ENCODE measurements at places on chromosomes 4 and X. TPM values are rescaled to one million over a fixed set of nuclear protein-coding genes. Genes with fewer than 3 reads are reported as not detected.

KLF8 gene
- total RNA-seq = 37.1 TPM

HPF1 gene
- 11.1 TPM for total RNA-seq

GRCh38 chr4:76787898-76788297 lies 110.0 kb downstream of the SOWAHB start:
- no peak overlapping the region for H3K4me3 ChIP-seq
- no peak overlapping the region for H3K27ac ChIP-seq
- H3K27me3 ChIP-seq = no peaks in the 10 kb centered on the region
- DNase-seq = no peak
- no peaks in the 10 kb centered on the region for H3K36me3 ChIP-seq

GRCh38 chrX:40539214-40540142 lies 41.3 kb upstream of the ATP6AP2 start:
- peaks cover 5% of the 10 kb centered on the region for H3K4me1 ChIP-seq
- H3K4me3 ChIP-seq = no peak overlapping the region
- H3K27ac ChIP-seq = peak overlapping the region; percentile 25
- no peaks in the 10 kb centered on the region for H3K27me3 ChIP-seq
- no peak for DNase-seq

- peaks cover 9% of the 10 kb centered on the region for H3K4me1 ChIP-seq
- H3K36me3 ChIP-seq = peaks cover 54% of the 10 kb centered on the region
- no peaks in the 10 kb centered on the region for H3K27me3 ChIP-seq
- no peak overlapping the region for H3K27ac ChIP-seq
Measured at GRCh38 chrX:150762258-150763165, 69.3 kb downstream of the MTMR1 start.

DNA sequence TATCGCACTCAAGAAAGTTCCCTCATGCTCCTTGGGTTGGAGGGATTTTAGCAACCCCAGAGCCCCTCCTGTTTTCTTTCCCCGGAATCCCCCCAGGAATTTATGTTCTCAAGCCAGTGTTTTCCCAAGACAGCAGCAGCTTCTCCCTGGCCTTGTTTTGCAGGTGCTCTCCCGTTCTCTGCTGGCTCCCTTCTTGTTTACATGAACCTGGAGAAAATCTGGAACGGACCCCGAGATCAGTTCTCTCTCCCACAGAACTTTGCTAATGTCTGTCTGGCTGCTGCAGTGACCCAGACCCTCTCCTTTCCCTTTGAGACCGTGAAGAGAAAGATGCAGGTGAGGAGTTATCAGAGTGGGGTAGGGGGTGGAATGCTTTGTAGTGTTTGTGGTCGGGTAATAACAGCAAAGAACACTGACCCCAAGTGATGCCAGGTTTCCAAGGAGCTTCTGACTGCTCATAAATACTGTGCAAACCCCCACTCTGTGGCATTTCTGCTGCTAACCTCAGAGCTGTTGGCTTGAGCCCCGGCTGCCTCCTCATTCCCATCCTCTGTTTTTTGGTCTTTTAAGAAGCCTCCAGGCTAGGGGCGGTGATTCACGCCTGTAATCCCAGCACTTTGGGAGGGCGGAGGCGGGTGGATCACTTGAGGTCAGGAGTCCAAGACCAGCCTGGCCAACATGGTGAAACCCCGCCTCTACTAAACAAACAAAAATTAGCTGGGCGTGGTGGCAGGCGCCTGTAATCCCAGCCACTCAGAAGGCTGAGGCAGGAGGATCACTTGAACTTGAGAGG lies 11.1 kb downstream of the SLC25A43 start:
- peak; percentile 3 for DNase-seq
- H3K4me1 ChIP-seq = peaks cover 4% of the 10 kb centered on the region
- H3K27me3 ChIP-seq = no peaks in the 10 kb centered on the region

DNA sequence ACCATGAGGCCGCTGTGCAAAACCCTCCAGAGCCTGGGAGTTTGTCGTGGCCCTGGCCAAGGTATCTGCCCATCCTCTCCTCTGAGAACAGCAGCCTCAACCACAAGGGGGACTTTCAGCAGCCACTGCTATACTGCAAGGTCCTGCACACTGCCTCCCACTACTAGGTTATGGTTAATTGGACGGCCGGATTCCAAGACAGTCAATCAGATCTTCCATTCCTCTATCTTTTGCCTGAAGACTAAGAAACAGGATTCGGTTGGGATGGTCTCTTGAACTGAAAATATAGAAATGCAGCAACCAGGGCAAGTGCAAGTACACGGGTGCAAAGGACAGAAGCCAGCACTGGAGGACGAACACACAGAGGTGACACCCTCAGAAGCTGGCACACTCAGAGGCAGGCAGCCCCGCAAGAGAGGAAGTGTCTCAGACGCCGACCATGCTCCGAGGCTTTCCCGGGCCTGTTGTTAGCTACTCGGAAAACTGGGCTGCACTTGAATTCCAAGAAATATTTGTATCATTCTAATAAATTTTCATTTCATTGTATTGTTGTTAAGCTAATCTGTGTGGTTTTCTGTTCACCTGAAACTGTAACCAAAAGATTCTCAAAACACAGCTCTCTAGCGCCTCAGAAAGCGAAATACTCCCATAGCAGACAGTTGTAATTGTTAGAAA lies 63.3 kb downstream of the AFAP1 start:
- no peak overlapping the region for H3K4me3 ChIP-seq
- peak overlapping the region; percentile 64 for H3K27ac ChIP-seq
- DNase-seq = no peak
- peaks cover 28% of the 10 kb centered on the region for H3K4me1 ChIP-seq
- H3K27me3 ChIP-seq = no peaks in the 10 kb centered on the region
- H3K36me3 ChIP-seq = no peaks in the 10 kb centered on the region

Measured in esophagus squamous epithelium (tissue), 5 donors.